ENCODE measurements at places on chromosomes 16 and 17.

GRCh38 chr16:17417740-17418139 lies 53.0 kb downstream of the XYLT1 start:
- DNase-seq, result no peak

- no peak for DNase-seq
These were observed 28.5 kb upstream of the NACA2 start for GRCh38 chr17:61619493-61619892.

DNA sequence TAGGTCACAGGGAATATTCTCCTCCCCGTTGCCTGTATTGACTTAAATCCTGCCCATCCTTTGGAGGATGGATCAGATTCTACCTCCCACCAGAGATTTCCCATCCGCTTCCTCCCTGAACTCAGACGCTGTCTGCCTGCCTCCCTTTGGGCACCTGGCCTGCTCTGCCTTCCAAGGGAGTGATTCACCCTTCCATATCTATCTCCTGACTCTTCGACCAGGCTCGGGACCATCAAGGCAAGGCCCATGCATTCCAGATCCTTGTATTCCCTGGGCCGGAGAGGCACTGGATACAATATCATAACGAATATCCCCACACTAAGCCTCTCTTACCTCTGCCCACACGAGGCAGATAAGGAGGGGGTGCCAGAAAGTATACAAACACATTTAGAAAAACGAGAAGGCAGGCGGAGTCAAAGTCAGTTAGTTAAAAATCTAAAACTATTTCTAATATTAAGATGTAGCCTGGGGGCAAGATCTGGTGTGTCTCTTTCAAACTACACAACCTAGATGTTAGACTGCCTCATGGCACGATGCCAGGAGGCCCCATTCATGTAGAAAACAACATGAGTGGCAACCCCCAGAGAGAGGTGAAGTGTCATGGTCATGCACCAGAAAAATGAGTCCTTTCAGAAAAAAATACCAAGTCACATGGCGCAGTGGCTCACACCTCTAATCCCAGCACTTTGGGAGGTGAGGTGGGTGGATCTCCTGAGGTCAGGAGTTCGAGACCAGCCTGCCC lies 9.2 kb downstream of the PMP22 start:
- DNase-seq, result no peak

- no peak for DNase-seq
These were observed 81.1 kb downstream of the FTO start for GRCh38 chr16:53785044-53785443.

DNA sequence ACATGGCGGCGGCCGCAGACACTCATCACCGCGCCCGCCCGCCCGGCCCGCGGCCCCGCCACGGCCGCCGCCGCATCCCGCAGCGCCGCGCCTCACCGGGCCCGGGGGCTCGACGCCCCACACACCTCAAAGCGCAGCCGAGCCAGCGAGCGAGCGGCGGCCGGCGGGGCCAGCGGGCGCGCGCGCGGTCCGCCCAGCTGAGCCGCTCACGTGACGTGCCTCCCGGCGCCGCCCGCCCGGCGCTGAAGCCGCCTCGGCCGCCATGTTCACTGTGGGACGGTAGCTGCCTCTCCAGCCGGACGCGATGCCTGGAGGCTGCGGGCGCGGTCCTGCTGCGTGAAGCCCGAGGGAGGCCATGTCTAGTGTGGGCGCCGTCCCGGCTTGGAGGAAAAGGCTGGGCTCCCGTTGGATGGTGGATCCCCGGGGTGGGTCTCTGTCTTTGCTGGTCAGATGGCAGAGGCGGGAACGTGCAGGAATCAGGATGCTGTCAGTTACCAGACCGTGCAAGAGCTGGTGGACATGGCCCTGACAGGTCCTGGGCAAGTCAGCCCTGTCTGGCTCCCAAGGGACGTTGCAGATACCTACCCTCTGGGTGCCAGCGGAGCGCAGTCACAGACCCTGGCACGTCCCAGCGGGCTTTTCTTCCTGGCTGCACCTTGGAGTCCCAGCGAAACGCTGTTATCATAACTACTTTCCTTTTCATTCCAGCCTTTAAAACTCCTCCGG lies at the start of gene USP31:
Gene USP31 (minus strand): TSS at position 186 of the 726 bp plus-strand sequence. CDS start 182 bp downstream, at position 4.
- DNase-seq, result peak; percentile 84

GRCh38 chr16:28326881-28327610 lies 34.7 kb downstream of the SBK1 start:
- peak; percentile 54 for DNase-seq

DNA sequence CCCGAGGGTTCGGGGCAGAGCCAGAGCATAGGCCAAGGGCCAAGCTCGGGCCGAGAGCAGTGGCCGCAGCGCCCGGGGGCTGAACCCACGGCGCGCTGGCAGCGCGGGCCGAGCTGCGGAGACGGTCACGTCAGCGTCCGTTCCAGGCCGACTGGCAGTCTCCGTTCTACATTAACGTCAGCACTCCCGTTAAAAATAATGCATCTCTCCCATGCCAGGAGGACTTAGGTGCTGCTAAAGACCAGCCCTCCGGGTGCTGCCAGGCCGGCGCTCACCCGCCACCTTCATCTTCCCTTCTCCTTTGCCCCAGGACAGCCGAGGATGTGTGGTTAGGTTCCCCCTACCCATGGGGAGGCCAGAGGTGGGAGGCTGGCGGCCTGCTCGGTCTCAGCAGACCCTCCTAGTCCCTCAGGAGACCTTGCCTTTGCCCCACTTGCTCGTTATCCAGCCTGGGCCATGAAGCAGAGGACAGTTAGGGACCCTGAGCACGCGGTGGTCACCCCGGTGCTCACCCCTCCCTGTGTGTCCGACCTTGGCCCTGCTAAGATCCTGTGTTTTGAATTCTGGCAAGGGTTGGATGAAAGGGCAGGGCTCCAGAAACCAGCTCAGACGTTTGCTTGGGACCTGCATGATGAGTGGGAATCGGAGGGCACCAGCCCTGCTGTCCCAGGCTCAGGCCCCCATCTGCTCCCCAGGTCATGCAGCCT lies 572 bp downstream of the MPG start:
- DNase-seq, result no peak

- no peak for DNase-seq
These were observed 75.6 kb downstream of the MGAT5B start for GRCh38 chr17:76943781-76944213.

- DNase-seq, result no peak
These were observed 572 bp downstream of the PGP start for GRCh38 chr16:2213817-2214718.

- no peak for DNase-seq
These were observed 10.6 kb downstream of the ADCY7 start for GRCh38 chr16:50276801-50277555.

DNA sequence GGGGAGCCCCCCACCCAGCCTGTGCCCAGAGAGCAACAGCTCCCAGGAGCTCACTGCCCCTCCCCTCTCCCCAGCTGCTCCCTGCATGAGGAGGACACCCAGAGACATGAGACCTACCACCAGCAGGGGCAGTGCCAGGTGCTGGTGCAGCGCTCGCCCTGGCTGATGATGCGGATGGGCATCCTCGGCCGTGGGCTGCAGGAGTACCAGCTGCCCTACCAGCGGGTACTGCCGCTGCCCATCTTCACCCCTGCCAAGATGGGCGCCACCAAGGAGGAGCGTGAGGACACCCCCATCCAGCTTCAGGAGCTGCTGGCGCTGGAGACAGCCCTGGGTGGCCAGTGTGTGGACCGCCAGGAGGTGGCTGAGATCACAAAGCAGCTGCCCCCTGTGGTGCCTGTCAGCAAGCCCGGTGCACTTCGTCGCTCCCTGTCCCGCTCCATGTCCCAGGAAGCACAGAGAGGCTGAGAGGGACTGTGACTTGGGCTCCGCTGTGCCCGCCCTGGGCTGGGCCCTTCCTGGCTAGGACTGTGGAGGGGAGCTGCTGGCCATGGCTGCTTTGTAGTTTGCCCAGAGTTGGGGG lies 584 bp downstream of the TCAP start:
- no peak for DNase-seq

- DNase-seq, result no peak
These were observed 5.4 kb upstream of the CRYBA1 start for GRCh38 chr17:29240968-29241963.

- no peak for DNase-seq
These were observed 231.5 kb downstream of the CCDC182 start for GRCh38 chr17:57513569-57513968.

- DNase-seq, result no peak
These were observed 6.3 kb upstream of the RGS9 start for GRCh38 chr17:65130832-65131231.

GRCh38 chr16:84326545-84326944 lies 31.9 kb downstream of the WFDC1 start:
- DNase-seq, result no peak

- DNase-seq, result no peak
These were observed 10.4 kb upstream of the OR3A1 start for GRCh38 chr17:3308603-3309002.

DNA sequence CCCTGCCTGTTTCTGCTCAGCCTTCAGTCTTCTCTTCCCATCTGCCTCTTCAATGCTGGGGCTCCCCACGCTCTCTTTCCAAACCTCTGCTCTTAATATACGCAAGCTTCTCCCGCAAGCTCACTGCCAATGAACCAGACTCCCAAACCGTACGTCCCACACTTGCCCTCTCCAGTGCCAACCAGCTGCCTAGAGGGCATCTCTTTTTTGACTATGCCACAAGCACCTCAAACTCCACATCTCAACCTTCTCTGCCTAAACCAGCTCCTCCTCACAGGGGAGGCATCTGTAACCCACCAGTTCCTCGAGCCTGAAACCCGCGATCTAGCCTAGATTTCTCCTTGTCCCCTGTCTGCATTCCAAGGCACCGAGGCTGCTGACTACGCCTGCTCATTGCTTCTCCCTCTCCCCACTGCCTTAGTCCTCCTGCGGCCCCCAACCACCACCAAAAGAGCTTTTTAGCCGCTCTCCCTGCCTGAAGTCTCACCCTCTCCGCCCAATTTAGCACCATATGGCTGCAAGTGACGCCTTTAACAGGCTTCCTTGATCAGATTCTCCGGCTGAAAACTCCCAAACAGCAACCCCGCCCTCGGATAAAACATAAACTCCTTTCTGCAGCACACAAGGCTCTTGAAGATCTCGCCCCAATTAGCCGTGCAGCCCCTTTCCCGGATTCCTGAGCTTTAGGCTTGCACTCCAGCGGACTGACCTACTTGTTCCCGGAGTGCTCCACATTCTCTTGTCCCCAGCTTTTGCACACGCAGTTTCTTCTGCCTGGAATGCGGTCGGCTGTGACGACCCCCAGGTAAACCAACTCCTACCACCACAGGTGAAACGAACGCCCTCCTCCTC lies 1.5 kb downstream of the GGA2 start:
- DNase-seq, result no peak

GRCh38 chr16:85915125-85915845 lies 16.3 kb downstream of the IRF8 start:
- DNase-seq, result no peak

- peak; percentile 86 for DNase-seq
These were observed at the start of gene TMEM107 for GRCh38 chr17:8176197-8176940. TSS of gene TMEM107 (minus strand) at chr17:8176380. CDS start at chr17:8176286, 94 bp downstream.

DNA sequence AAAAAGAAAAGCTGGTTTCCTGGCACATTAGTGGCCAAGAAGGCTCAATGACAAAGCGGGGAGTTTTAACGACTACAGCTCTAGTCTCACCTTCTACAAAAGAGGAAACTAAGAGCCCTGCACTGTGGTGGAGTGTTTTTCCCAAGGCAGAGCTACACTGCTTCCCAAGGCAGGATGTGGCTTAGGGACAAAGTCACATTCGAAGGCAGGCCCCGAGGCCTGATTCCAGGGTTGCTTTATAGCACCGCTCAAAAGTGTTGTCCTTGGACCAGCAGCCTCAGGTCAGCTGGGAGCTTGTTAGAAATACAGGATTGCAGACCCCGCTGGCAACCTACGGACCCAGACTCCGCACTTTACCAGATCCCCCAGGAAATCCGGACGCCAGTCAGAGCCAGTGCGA lies 23.8 kb downstream of the TMEM92 start:
- DNase-seq, result no peak

DNA sequence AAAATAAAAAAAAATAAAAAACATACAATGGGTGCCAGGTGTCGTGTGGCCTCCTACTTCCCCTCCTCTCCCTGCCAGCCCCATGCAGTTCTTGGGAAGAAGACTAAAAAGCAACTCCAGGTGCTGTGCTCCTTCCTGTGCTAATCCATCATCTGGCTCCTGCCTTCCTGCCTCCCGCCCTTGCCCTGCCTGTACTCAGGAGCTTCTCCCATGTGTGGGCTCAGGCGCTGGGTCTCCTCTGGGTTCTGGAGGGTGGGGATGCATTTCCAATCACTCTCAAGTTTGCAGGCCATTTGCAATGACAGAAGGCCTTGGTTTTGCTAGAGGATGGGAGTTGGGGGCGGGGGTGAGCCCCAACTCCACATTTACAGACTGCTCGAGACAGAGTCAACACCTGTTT lies 122.9 kb downstream of the SDK2 start:
- no peak for DNase-seq

- no peak for DNase-seq
These were observed 505.8 kb upstream of the HSBP1 start for GRCh38 chr16:83301971-83302370.

DNA sequence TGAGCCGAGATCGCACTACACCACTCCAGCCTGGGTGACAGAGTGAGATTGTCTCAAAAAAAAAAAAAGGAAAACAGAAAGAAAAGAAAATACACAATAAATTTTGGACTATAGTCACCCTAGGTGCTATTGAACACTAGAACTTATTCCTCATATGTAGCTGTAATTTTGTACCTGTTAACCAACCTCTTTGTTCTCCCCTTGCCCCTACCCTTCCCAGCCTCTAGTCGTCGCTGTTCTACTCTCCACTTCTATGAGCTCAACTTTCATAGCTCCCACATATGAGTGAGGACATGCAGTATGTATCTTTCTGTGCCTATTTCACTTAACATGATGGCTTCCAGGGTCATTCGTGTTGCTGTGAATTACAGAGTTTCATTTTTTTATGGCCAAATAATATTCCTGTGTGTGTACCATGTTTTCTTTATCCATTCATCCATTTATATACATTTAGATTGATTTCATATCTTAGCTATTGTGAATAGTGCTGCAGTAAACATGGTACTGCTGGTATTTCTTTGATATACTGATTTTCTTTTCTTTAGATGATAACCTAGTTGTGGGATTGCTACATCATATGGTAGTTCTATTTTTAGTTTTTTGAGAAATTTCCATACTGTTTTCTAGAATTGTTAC lies 28.3 kb downstream of the VPS35L start:
- DNase-seq, result no peak

- no peak for DNase-seq
These were observed 11.8 kb upstream of the SULT1A1 start for GRCh38 chr16:28621481-28622155.

DNA sequence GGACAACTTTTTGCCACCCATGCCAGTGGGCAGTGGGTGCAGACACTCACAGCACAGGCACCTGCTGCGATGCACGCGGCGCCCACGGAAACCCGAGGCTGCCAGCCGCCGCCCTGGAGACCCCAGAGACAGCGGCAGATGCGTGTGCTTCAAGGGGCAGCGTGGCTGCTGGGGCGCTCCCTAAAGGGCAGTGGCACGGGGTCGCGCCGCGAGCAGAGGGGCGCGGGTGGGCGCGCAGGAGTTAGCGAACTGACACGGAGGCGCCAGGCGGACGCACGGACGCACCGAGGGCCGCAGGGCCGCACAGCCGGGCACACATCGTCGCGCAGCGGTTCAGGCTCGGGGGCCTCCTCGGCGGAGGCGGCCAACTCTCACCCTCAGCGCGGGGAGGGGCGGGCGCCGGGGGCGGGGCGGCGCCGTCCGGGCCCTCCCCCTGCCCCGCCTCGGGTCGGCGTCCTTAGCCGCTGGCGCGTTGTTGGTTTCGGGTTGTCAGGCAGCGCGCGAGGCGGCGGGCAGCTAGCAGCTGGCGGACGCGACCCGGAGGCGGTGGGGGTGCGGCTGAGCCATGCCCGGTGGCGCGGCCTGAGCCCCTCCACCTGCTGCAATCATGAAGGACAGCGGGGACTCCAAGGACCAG lies at the start of gene KIF19:
Gene KIF19 (plus strand): TSS at position 484 of the 637 bp plus-strand sequence. CDS start 124 bp downstream, at position 608.
- peak; percentile 51 for DNase-seq

GRCh38 chr17:1484060-1484535 lies 8.4 kb downstream of the MYO1C start:
- DNase-seq, result no peak

Measured in activated T-helper 2 cell treated with anti-CD3 and anti-CD28 coated beads, Interferon-gamma antibody, Interleukin-2, Interleukin-4, amounts not matched to agents 10 μg/mL and 5 μg/mL and 100 μg/mL, durations not matched to agents 14 hours and 24 hours and 36 hours (primary cell).